ENCODE measurements at places on chromosomes 16 and 17.

GRCh38 chr16:70526403-70526802, 2.8 kb downstream of the SF3B3 start:
- DNase-seq: no peak

GRCh38 chr16:51655249-51655648, 504.2 kb upstream of the SALL1 start:
- no peak for DNase-seq

DNA sequence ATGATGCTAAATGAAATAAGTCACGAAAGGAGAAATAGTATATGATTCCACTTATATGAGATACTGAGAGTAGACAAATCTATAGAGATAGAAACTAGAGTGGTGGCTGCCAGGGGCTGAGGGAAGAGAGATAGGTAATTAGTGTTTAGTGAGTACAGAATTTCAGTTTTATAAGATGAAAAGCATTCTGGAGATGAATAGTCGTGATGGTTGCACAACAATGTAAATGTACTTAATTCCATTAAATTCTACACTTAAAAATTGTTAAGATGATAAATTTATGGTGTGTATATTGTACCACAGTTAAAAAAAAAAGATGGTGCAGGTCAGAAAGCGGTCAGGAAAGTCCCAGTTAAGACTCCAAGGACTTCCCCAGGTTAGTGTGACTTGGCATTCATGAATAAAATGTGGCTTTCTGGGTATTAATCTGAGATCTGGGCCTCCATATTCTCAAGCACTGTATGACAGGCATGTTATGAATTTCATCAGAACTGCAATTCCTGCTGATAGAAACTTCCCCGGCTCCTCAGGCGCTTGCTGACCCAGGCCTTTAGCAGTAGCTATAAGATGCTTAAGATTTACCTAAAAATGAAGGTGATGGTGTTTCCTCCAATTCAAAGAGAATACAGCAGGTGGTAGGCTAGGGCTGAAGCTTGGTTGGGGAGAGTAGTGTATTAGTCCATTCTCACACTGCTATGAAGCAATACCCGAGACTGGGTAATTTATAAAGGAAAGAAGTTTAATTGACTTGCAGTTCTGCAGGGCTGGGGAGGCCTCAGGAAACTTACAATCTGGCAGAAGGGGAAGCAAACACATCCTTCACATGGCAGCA, 115.3 kb upstream of the SOX9 start:
- no peak for DNase-seq

GRCh38 chr17:39745335-39746144, 7.8 kb downstream of the GRB7 start:
- no peak for DNase-seq

DNA sequence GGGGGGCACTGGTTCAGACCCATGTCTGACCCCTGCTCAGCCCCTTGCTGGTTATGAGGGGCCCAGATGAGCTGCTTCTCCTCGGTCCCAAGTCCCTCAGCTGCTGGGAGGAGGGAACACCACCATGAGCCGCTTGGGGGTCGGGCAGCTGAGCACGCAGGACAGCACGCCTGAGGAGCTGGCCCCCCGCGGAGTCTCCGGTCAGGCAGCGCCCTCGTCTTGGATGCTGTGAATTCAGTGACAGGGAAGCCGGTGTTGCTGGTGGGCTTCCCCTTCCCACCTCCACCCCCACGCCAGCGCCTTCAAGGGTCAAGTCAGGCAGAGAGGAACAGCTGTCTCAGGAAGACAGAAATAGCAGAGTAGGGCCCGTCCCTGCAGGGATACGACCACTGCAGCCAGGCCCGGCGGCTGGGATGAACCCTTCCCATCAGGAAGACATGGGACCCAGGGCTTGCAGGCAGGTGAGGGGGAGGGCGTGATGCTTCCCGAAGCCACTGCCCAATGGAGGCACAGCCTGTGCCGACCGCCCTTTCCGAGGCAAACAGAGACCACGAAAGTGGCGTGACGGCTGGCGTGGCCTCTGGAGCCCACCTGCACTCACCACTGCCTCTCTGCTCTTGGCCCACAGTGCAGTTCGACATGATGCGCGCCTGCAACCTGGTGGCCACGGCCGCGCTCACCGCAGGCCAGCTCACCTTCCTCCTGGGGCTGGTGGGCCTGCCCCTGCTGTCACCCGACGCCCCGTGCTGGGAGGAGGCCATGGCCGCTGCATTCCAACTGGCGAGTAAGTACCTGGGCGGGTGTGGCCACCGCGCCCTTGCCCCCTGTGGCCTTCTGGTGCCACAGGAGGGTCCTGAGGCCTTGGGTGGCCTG, 8.1 kb downstream of the TMEM204 start:
- DNase-seq: no peak

DNA sequence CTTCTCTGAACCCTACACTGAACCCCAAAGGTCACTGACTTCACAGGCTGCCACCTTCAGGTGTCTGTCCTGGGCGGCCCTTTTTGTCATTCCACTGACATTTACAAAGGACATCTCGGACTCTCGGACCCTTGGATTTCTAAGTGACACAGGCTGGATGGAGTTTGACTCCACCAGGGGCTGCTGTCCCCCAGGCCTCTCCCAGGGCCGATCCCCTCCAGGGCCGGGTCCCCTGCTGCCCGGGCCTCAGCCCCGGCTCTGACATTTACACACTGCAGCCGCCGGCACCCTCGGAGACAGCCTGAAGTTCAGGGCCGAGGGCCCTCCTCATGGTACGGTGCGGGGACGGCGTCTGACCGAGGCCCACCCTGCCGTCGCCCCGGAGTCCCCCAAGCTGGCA, 24.1 kb downstream of the CACNA1H start:
- no peak for DNase-seq

DNA sequence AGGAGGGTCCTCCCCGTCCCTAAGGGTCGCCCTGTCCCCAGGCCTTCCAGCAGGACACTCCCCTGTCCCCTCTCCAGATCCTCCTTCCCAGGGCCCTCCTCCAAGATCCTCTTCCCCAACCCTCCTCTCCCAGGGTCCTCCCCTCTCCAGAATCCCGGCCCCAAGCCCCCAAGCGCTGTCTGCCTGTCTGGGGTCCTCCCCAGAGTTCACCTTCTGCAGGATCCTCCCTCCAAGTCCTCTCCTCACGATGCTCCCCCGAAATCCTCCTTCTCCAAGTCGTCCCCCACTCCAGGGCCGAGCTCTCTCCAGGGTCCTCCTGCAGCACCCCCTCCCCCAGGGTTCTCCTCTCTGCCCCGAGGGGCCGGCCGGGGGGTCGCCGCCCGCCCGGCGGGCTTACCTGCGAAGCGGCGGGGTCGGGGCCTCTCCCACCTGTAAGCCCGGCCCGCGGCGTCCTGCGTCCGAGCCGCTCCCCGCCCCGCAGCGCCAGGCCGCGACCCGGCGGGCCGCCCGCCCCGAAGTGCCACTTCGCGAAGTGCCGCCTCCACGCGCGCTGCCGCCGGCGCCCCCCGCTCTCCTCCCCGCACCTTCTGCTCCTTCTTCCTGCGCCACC, 678 bp upstream of the BAIAP2 start:
- DNase-seq: peak; percentile 60

DNA sequence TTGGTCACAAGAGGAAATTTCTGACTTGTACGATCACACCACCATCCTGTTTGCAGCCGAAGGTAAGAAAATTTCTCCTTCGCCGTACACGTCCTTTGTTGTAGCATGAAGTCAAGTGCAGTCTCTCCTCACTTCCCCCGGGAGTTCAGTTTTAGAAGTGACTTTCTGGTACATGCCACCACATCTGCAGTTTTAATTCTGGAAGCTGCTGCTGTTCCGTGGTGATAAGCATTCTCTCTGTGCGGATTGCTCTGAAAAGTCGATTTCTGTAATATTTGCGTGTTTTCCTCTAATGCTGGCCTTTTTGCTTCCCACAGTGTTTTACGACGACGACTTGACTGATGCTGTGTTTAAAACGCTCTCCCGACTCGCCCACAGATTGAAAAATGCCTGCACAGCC, 20.6 kb downstream of the METTL22 start:
- DNase-seq: no peak

- DNase-seq: no peak
These were observed 11.4 kb upstream of the TNRC6C start for GRCh38 chr17:77946900-77947645.

GRCh38 chr17:17907469-17907868, 64.7 kb downstream of the TOM1L2 start:
- no peak for DNase-seq

- DNase-seq: no peak
These were observed 189.5 kb upstream of the GSE1 start for GRCh38 chr16:85423631-85424030.

DNA sequence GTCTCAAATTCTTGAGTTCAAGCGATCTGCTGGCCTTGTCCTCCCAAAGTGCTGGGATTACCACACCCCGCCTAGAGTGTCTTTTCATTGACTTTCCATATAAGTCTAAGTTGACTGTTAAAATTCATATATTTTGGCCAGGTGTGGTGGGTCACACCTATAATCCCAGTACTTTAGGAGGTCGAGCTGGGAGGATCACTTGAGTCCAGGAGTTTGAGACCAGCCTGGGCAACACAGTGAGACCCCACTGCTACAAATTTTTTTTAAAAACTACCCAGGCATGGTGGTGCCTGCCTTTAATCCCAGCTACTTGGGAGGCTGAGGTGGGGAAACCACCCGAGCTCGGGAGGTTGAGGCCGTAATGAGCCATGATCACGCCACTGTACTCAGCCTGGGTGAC, 21.9 kb upstream of the MRC2 start:
- DNase-seq: no peak

GRCh38 chr16:81522108-81522701, 77.6 kb downstream of the CMIP start:
- DNase-seq: peak; percentile 35

- DNase-seq: no peak
These were observed 66.0 kb downstream of the XPO6 start for GRCh38 chr16:28145796-28146195.

DNA sequence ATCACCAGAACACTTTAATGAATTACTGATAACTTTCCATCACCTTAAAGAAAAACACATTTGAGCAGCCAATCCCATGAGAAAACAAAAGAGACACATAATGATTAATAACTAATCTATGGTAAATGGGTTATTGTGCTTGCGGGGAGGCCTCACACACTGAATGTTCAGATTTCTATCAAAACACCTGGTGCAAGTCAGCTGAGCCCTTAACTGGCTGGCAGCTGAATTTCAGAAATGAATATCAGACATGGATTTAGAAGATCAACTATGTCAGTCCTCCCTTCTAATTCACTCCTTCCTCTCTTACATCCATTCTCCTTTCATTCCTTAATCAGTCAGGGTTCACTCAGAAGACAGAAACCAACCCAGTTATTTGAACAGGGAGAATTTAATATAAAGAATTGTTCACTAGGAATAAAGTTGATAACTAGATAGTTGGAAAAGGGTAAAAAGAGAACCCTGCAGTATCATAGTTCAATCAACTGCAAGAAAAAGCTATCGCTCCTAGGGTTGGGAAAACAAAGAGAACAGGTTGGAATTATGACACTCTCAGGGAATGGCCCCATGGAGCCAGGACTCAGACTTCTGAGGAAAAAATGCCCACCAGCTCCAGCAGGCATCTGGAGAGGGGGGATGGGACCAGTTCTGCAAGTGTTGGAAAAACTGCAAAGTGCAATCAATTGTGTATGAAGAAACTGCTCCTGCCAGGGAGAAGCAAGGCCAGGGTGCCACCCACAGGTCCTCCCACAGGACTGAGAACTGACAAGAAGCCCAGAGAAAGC, 577.1 kb upstream of the CDH5 start:
- DNase-seq: no peak

- no peak for DNase-seq
These were observed 33.2 kb downstream of the TIMM22 start for GRCh38 chr17:1029922-1030644.

- no peak for DNase-seq
These were observed 140.9 kb upstream of the PMFBP1 start for GRCh38 chr16:72312828-72313227.

GRCh38 chr16:31025339-31025738, 8.0 kb upstream of the STX4 start:
- DNase-seq: no peak

DNA sequence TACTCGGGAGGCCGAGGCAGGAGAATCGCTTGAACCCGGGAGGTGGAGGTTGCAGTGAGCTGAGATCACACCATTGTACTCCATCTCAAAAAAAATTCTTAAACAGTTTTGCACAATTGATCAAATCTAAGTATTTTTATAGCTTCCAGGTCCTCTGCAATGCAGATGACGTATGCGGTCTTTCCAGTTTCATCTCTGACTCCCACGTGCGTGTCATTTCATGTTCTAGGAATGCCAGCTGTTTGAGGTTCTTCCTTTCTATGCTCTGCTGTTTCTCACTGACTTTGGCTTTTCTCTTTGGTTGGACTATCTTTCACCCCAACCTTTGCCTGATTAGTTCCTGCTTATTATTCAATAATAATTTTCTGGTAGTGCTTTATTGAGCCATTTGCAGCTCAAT, 16.2 kb downstream of the CHP2 start:
- no peak for DNase-seq

DNA sequence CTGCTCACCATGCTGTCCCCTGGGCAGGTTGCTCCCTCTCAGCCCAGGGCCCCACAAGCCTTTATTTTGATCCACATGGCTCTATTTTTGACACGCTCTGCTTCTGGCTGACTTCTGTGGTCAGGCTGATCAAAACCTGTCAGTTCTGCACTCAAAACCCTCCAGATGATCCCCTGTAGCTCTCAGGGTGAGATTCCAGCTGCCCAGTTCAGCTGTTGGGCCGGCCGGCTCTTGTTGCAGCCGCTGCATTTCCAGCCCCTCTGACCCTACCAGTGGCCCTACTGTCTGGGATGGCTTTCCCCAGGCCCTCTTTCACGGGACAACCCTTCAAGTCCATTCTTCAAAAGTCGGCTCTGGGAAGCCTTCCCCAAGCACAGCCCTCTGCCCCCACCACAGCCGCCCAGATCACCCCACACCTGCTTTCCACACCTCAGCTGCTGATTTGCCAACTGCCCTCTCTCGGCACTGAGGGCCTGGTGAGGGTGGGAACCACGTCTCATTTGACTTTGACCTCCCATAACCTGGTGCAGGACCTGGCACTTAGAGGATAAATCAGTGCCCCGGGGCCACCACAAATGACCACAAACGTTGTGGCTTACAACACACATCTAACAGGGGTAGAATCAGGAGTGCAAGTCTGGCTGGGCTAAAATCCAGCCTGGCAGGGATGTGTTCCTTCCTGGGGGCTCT, 16.3 kb upstream of the CACNG4 start:
- no peak for DNase-seq

- DNase-seq: no peak
These were observed 21.5 kb upstream of the ATP5MC1 start for GRCh38 chr17:48871035-48871550.

DNA sequence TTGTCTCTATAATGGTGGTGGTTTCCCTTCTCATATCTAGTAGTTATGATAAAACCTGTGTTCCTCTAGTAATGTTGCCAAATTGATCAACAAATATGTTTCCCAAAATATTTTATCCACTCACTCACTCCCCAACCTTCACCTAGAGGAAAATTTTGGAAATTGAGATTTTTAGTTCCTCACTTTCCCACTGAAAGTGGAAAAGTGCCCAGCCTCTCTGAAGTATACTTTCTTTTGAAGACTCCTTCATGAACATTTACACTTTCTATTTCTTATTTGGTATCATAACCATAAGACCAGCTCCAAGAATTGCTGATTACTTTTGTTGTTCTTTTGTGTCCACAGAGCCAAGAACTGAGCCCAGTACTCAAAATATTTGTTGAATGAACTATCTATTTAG, 5.1 kb upstream of the CENPV start:
- no peak for DNase-seq

Measured in NCI-H526 (cell line).